ENCODE measurements at places on chromosomes 2 and 18. TPM values are rescaled to one million over a fixed set of nuclear protein-coding genes. Genes with fewer than 3 reads are reported as not detected.

The FARSB gene
- total RNA-seq = 8.7 TPM

The RAB6D gene
- total RNA-seq = not detected

The MOGAT1 gene
- not detected for total RNA-seq

The KCNJ13 gene
- not detected for total RNA-seq

The COL4A3 gene
- 8.3 TPM for total RNA-seq

The ZFP36L2 gene
- 4.0 TPM for total RNA-seq

The RTKN gene
- 11.0 TPM for total RNA-seq

The BOLL gene
- total RNA-seq = not detected

The ALLC gene
- not detected for total RNA-seq

The CCDC85A gene
- 2.8 TPM for total RNA-seq

The LYG2 gene
- not detected for total RNA-seq

The ZDBF2 gene
- total RNA-seq = 8.5 TPM

The SOWAHC gene
- 6.0 TPM for total RNA-seq

The SNED1 gene
- 80.4 TPM for total RNA-seq

The RTP5 gene
- not detected for total RNA-seq

The GCG gene
- total RNA-seq = not detected

The PROM2 gene
- 1.4 TPM for total RNA-seq

The ABCG8 gene
- total RNA-seq = not detected

The NFU1 gene
- total RNA-seq = 38.7 TPM

The COL3A1 gene
- total RNA-seq = 1,200 TPM

The LAMA1 gene
- total RNA-seq = 82.3 TPM

The ALPI gene
- total RNA-seq = not detected

The ANO7 gene
- 0.12 TPM for total RNA-seq

The GDF7 gene
- total RNA-seq = under 0.01 TPM

The APCDD1 gene
- 0.15 TPM for total RNA-seq

The GLI2 gene
- total RNA-seq = 1.1 TPM

The ABCB11 gene
- total RNA-seq = not detected

The DOK6 gene
- total RNA-seq = 0.45 TPM

The ST6GAL2 gene
- total RNA-seq = 0.47 TPM

The ADGRF3 gene
- under 0.01 TPM for total RNA-seq

The CD226 gene
- 0.23 TPM for total RNA-seq

The MAL gene
- total RNA-seq = not detected
